ENCODE measurements at places on chromosomes 12 and 14.
A peak's percentile ranks its signal among the peaks of the same experiment; 100 is the strongest.

DNA sequence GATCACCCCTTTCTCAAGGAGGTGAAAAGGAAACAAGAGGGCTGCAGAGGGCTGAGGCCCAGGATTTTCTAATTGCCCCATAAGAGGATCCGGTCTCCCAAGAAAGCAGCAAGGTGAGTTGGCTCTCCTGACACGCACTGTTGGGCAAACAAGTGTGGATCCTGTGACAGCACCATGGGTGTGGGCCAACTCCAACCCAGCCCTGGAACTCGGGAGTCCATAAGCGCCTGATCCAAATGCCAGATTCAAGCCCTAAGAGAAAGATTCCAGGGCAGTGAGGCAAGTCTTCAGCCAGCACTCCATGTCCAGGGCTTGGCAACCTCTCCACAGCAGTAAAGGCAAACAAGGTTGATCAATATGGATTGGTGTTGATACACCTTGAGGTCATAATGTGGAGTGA lies 33.1 kb downstream of the KCNA5 start:
- no peak for DNase-seq

DNA sequence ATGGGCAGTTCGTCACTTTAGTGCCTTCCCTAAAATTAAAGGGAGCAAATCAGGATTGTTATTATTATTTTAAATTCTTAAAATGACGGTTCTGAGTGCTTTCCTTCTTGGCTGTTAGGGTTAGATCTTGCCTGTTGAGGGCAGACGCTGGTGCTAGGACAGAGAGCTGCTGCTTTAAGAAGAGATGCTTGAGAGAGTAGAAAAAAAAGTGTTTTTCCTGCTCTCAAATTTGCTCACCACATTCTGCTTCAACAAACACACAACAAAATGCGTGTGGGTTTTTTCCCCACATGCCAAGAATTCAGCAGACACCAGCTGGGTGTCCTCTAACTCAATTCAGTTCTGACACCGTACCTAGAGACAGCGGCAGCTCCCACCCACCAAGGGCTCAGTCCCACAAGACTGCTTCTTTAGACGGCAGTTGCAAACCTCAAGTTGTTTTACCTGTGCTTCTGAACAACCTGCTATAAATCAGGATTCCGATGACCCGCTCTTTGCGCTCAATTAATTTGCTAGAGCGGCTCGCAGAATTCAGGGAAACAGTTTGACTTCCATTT lies 75.8 kb upstream of the RIN3 start:
- no peak for DNase-seq

DNA sequence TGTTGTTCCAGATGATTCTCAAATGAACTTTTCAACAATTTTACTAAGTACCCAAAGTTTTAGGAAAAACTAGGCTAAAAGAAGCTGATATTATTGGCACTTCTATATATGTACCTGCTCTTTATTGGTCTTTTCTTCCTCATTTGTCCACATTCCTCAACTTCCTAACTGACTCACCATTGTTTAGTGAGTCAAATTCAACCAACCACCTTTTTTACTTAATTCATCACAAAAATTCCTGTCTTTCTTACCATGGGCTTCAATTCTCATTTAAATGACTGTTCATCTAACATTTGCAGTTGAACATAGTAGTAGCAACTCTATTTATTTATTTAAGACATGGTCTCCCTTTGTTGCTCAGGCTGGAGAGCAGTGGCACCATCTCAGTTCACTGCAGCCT lies 47.6 kb upstream of the SLC2A13 start:
- DNase-seq = no peak

- no peak for DNase-seq
Measured at GRCh38 chr14:100664841-100665510, 61.7 kb upstream of the DLK1 start.

GRCh38 chr12:64890873-64891468 lies 66.5 kb downstream of the TBC1D30 start:
- no peak for DNase-seq

- no peak for DNase-seq
Measured at GRCh38 chr14:63949696-63950095, 96.9 kb downstream of the SYNE2 start.

- no peak for DNase-seq
Measured at GRCh38 chr14:53380867-53381225, 227.7 kb upstream of the DDHD1 start.

- DNase-seq = no peak
Measured at GRCh38 chr12:31989571-31990362, 30.6 kb downstream of the RESF1 start.

DNA sequence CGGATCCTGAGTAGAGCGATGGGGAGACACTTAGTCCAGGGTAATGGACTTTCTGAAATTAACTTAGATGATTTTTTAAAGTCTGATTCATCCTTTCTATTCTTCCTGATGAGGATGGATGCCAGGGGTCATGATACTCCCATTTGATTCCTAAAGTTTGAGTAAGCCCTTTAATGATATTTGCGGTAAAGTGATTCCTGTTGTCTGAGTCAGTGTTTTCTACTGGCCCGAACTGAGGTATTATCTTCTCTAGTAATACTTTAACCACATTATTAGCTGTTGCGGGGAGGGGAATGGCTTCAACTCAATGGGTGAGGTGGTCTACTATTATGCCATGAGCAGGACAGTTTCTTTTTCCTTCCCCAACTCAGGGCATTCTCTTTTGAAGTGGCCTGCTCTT lies 111.6 kb downstream of the RIN3 start:
- DNase-seq = no peak

DNA sequence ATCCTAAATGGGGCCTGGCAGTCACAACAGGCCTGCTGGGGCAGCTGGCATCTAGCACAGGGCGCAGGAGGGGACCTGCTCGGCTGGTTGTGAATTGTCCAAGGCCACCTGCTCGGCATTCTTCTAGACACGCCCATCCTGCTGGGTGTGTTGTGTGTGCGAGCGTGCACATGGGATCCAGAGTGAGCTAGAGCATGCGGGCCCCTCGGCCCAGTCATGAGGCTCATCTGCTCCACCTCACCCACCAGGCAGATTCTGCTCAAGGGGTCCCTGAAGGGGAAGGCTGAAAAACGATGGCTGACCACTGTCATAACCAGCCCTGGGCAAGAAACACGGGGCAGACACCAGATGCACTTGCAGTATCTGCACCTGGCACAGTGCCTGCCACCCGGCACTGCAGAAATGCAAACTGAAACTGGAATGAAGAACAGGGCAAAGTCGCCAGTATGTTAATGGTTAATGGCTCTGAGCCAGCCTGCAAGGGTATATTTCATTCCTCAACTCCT lies 31.8 kb downstream of the MAX start:
- DNase-seq = no peak

- DNase-seq = no peak
Measured at GRCh38 chr14:32977913-32978312, 39.2 kb downstream of the NPAS3 start.

DNA sequence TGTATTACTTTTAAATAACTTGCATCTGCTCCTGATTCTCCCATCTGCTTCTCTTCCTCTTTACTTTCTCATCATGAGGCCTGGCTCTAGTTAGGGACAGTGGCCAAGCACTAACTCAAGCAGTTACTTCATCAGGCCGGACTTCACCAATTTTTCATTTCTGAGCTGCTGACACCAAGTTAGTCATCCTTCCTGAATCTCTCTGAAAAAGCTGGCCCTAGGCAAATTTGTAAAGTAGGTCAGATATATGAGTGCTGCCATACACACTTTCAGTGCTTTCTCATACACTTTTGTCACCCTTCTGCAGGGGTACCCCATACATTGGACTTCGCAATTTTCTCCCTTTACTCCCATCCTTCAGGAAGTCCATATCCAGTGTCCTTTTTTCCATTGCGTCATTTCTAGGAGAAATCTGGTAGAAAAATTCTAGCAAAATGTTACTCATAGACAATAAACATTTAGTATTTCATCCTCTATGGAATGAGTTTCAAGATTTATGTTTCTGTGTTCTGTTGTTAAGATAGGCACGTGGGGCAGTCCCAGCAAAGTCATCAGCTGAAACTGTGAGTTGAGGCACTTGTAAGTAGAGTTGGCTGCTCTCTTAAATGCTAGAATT lies 276.8 kb upstream of the TMPO start:
- no peak for DNase-seq

- DNase-seq = peak; percentile 6
Measured at GRCh38 chr14:36069535-36069900, 107.0 kb downstream of the PTCSC3 start.

GRCh38 chr14:50616275-50616674 lies 51.8 kb downstream of the SAV1 start:
- DNase-seq = no peak

DNA sequence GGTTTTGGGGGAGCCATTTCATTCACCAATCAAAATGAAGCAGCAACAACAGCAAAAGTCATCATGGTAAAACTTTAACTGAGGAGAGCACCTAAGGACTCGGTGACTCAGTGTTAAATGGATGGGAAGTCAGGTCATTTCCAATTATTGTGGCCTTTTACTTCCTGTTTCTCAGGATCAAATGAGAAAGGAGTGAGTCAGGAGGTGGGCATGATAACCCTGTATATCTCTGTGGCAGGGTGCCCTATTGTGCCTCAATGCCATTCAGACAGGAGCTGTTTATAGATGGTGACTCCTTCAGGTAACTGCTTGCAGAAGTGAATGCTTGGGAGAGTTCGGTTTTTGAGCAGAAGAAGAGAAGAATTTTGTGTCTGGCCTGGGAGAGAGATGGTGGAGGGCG lies 135.5 kb upstream of the CPM start:
- no peak for DNase-seq

GRCh38 chr12:17918013-17918412 lies 172.0 kb downstream of the RERGL start:
- DNase-seq = no peak

- DNase-seq = no peak
Measured at GRCh38 chr14:88188745-88189416, 134.2 kb downstream of the KCNK10 start.

DNA sequence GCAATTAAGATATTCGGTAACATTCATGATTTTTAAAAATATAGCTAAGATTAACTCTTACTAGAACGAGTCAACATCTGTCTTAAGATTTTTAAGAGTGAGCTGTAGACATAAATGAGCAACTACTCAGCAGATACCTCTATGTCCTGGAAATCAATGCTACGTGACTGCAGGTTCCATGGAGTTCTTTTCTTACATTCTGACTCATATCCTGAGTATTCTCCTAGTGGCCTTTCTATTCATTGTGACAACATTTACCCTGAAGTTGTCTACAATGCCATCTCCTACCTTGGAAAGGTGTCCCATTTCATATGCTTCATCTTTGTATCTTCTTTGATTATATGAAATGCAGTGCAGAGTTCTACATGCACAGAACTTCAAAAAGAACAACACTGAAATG lies 59.9 kb downstream of the PKP2 start:
- DNase-seq = no peak

DNA sequence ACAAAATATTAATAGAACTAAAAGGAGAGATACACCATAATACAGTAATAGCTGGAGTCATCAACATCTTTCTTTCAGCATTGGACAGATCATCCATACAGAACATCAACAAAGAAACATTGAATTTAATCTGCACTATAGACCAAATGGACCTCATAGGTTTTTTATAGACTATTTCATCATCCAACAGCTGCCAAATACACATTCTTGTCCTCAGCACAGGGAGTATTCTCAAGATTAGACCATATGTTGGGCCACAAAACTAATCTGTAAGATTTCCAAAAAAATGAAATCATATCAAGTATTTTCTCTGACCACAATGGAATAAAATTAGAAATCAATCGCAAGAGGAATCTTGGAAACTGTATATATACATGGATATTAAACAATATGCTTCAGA lies 86.9 kb downstream of the FSCB start:
- no peak for DNase-seq

DNA sequence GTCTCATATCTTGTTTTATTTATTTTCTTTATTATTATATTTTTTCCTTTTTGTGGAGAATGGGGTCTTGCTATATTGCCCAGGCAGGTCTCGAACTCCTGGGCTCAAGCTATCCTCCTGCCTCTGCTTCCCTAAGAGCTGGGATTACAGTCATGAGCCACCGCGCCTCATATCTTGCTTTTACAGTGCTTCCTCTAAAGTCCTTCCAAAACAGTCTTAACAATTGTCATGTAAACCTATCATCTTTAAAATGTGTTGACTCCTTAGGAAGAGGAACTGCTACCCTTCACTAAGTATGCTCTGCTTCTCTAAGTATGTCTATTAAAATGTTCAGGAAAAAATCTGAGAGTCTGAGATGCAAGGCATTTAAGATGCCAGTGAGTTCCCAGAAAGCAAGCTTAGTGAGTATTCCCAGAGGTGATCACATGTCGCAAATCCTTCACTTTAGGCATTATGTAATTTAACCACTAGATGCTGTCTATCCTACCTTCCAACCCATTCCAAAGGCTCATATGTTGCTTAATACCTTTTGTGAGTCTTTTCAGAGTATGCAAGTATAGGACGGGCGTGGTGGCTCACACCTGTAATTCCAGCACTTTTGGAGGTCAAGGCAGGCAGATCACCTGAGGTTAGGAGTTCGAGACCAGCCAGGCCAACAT lies 19.7 kb upstream of the FOXJ2 start:
- no peak for DNase-seq

GRCh38 chr12:50647479-50647878 lies 116.4 kb upstream of the ATF1 start:
- DNase-seq = no peak

- no peak for DNase-seq
Measured at GRCh38 chr14:51289169-51289568, 49.1 kb downstream of the TMX1 start.

GRCh38 chr14:40386433-40386832 lies 954.2 kb upstream of the FBXO33 start:
- DNase-seq = no peak

DNA sequence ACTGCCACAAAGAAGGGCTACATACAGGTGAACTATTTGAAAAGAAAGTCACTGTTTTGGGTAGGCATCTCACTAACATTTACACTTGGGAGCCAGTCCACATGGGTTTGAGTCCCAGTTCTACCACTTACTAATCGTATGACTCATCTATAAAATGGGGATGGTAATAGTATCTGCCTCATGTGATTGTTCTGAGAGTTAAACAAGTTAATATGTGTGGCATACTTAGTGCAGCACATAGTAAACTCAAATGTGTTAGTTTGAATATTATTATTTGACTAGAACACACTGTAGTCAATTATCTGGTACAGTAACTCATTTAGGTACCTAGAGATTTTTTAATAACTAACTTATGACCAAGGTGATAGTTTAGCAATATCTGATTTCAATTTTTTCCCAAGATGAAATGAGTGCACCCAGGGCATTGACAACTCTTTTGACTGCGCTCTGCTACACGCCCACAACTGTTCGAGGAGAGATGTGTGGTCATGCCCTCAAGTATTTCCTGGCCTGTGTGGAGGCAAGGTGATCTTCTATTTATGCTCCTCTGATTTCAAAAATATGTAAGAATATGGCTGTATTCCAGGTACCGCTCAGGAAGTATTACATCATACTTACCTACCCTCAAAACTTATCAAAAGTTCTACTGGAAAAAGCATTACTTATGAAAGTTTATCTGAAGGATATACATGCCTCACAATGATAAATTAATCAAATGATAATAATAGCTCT lies 210.6 kb upstream of the EGLN3 start:
- DNase-seq = no peak

- peak; percentile 31 for DNase-seq
Measured at GRCh38 chr14:54730156-54730961, 163.4 kb downstream of the SAMD4A start.

- no peak for DNase-seq
Measured at GRCh38 chr12:113133036-113133435, 2.5 kb downstream of the RASAL1 start.
